ENCODE measurements at places on chromosomes 2 and 18. TPM values are rescaled to one million over a fixed set of nuclear protein-coding genes. Genes with fewer than 3 reads are reported as not detected.

The LGALSL gene
- polyA plus RNA-seq, result 23.1 TPM

The REEP1 gene
- 88.7 TPM for polyA plus RNA-seq

The UPP2 gene
- not detected for polyA plus RNA-seq

The ALPI gene
- not detected for polyA plus RNA-seq

The BCL2L11 gene
- polyA plus RNA-seq, result 12.6 TPM

The FEV gene
- polyA plus RNA-seq, result 0.58 TPM

The STK16 gene
- polyA plus RNA-seq, result 17.6 TPM

The CXCR1 gene
- not detected for polyA plus RNA-seq

The MARCO gene
- 1.4 TPM for polyA plus RNA-seq

The TIA1 gene
- polyA plus RNA-seq, result 181 TPM

The LINC00305 gene
- polyA plus RNA-seq, result not detected

The DPYSL5 gene
- polyA plus RNA-seq, result 39.8 TPM

The NEU2 gene
- polyA plus RNA-seq, result not detected

The NT5DC4 gene
- polyA plus RNA-seq, result not detected

The MAL gene
- polyA plus RNA-seq, result 5.2 TPM

The CYP26B1 gene
- 13.1 TPM for polyA plus RNA-seq

The NDC80 gene
- polyA plus RNA-seq, result 8.9 TPM

The FOXI3 gene
- polyA plus RNA-seq, result 0.09 TPM

The GAL3ST2 gene
- not detected for polyA plus RNA-seq

All from hindlimb muscle (tissue), 1 donor.